ENCODE measurements at places on chromosomes 1 and 21.

GRCh38 chr1:158013840-158014730 lies 20.6 kb downstream of the KIRREL1 start:
- DNase-seq = no peak

DNA sequence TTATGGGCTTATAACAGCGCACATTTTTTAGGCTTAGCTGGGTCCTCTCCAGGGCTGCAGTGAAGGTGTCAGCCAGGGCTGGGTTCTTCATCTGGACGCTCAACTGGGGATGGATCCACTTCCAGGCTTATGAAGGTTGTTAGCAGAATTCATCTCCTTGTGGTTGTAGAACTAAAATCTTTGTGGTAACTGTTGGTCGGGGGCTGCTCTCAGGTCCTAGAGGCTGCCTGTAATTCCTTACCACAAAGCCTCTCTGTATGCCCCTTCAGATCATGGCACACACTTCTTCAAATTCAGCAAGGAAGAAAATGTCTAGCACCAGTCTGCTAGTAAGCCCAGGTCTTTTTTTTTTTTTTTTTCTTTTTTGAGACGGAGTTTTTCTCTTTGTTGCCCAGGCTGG lies 40.9 kb upstream of the EPS8L3 start:
- DNase-seq = no peak

- DNase-seq = no peak
Measured at GRCh38 chr1:70415882-70416281, 4.8 kb downstream of the CTH start.

- no peak for DNase-seq
Measured at GRCh38 chr1:118992237-118992825, 4.2 kb upstream of the TBX15 start.

- no peak for DNase-seq
Measured at GRCh38 chr21:27047283-27047657, 80.4 kb upstream of the ADAMTS5 start.

DNA sequence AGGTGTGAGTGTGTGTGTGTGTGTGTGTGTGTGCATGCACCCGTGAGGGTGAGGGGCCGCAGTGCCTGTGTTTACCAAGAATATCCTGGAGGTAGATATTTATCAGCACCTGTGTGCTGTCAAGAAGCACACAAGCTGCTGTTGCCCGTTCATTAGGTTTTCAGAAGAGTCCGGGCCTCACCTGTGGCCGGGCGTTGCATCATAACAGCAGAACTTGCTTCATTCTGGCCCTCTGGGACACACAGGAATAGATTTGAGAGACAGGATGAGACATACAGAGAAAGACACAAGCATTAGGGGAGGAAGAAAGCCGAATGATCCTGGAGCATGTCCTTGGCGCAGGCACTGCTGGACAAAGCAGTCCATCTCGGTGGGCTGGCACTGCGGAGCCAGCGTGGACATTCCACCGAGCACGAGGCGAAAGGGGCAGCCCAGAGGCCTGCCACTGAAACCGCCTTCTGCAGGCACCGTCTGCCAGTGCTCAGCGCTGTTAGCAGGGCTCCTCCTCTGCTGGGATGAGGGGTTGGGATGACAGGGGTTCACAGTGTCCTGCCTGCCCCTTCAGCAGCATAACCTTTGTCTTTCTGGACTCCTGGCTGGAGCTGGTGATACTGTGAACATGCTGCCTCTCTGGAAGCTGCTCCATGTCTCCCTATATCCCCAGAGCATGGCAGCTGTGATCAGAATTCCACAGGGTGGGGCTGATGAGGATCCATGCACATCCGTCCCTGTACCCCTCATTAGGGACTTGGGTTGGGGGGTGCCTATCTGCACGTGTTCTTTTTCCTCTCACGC lies 81.1 kb downstream of the PEX14 start:
- DNase-seq = no peak

GRCh38 chr1:36645867-36646266 lies 163.2 kb upstream of the CSF3R start:
- no peak for DNase-seq

GRCh38 chr21:32611471-32611997 lies 643 bp downstream of the CFAP298 start:
- no peak for DNase-seq

GRCh38 chr1:172851077-172851476 lies 192.2 kb downstream of the FASLG start:
- DNase-seq = no peak

GRCh38 chr21:45613881-45614280 lies 29.6 kb upstream of the PCBP3 start:
- no peak for DNase-seq

DNA sequence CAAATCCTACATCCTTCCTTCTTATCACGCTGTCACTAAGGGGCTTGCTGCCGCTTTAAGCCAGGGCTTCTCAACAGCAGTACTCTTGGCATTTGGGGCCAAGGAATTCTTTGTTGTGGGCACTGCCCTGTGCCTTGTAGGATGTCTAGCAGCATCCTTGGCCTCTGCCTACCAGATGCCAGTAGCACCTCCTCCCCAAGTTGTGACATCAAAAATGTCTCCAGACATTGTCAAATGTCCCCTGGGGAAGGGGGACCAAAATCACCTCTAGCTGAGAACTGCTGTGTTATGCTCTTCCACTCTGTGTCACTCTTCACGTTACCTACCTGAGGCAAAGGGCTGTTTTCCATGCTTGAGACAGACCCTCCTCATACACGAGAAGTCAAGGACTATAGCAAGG lies 400.3 kb upstream of the POU3F1 start:
- no peak for DNase-seq

DNA sequence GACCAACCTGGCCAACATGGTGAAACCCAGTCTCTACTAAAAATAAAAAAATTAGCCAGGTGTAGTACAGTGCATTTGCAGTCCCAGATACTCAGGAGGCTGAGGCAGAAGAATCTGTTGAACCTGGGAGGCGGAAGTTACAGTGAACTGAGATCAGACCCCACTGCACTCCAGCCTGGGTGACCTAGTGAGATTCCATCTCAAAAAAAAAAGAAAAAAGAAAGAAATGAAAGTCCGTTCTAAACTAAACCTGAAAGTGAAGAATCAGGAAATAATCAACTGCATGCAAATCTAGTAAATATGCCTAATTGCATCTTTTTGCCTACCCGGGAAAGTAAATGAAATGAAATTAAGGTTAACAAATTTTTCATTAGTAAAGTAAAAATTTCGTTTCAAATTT lies 99.6 kb downstream of the ZZZ3 start:
- no peak for DNase-seq

DNA sequence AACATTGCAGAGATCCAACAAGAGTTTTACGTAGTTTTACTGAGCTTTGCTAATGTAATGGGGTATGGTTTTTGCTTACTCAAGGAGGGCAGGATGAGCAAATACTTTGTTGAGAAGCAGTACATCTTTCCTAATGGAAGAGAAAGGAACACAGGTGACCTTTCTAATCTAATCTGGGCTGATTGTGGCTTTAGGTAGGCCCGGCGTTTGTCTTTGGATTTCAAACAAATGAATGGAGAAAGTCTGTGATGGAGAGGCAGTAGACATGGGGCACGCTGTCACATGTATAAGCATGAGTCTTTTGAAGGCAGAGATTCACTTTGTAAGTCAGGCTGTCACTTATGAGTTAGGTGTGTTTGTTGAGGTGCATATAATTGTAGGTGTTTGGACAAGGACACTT lies 1.7 kb downstream of the PLEKHM2 start:
- no peak for DNase-seq
